ENCODE measurements at places on chromosomes 3 and 15. TPM values are rescaled to one million over a fixed set of nuclear protein-coding genes. Genes with fewer than 3 reads are reported as not detected.

DNA sequence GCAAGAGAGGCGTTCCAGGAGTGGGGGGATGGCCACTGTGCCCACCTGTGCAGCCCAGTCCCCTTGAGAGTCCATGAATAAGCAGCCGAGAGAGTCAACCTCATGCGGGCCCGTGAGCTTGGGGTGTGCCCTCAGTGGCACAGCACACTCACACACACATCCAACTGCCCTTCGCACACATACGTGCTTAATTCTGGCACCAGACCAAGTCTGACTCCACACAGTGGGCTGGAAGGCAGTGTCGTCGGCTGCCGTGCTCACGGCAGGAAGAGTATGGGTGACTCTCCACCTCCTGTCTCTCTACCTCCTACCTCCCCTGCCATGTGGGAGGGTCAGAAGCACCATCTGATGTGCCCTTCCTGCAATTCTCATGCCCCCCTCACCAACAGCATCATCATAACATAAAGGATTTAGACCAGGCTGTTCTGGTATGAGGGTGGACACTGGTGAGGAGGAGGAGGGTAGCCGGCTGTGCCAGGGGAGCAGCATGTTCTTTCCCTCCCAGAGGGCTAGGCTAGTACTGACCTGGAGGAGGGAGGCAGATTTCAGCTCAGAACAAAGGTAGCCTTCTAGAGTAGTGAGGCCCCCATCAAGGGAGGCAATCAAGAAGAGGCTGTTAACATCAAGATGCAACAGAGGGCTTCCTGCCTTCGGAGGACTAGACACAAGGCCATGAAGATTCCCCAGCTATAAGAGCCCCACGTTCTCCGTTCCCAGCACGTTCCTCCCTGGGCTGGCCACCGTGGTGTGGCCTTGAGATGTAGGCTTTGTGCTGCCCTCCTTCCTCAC, 5.3 kb upstream of the STRA6 start:
- DNase-seq = no peak

GRCh38 chr15:31145271-31145911, 43.9 kb upstream of the TRPM1 start:
- DNase-seq = no peak

- no peak for DNase-seq
Measured at GRCh38 chr3:79268422-79268821, 499.4 kb downstream of the ROBO1 start.

GRCh38 chr15:67021455-67021854, 43.9 kb upstream of the SMAD3 start:
- no peak for DNase-seq

Gene CPEB1
- polyA plus RNA-seq = 1.9 TPM

Gene CATSPER2
- polyA plus RNA-seq = 4.3 TPM

Gene GOLGA8S
- polyA plus RNA-seq = 0.95 TPM

Measured in right renal pelvis (tissue), 4 donors.